ENCODE measurements at places on chromosomes 1 and 21. TPM values are rescaled to one million over a fixed set of nuclear protein-coding genes. Genes with fewer than 3 reads are reported as not detected.

Gene OR6K3
- polyA plus RNA-seq = 0.12 TPM

Gene MAGI3
- polyA plus RNA-seq = 16.1 TPM

Gene SRSF4
- 69.3 TPM for polyA plus RNA-seq

Gene NPR1
- 57.7 TPM for polyA plus RNA-seq

Gene KRTAP7-1
- polyA plus RNA-seq = not detected

Gene SLC26A9
- polyA plus RNA-seq = 17.3 TPM

Gene DCAF6
- polyA plus RNA-seq = 19.7 TPM

Gene FOXO6
- polyA plus RNA-seq = 0.22 TPM

Gene CREB3L4
- polyA plus RNA-seq = 13.7 TPM

Gene ATP13A2
- polyA plus RNA-seq = 24.7 TPM

Gene CLCA1
- 0.12 TPM for polyA plus RNA-seq

Gene BMP8B
- 0.63 TPM for polyA plus RNA-seq

Gene KIAA1614
- 2.8 TPM for polyA plus RNA-seq

Gene SPRR2E
- 0.33 TPM for polyA plus RNA-seq

Gene CNTN2
- 0.08 TPM for polyA plus RNA-seq

Data from lung (tissue), 17 donors.